EL (cell line): ENCODE measurements at places on chromosomes 3 and 15.

- no peak for DNase-seq
These were observed 77.8 kb upstream of the TAMM41 start for GRCh38 chr3:11924518-11924917.

DNA sequence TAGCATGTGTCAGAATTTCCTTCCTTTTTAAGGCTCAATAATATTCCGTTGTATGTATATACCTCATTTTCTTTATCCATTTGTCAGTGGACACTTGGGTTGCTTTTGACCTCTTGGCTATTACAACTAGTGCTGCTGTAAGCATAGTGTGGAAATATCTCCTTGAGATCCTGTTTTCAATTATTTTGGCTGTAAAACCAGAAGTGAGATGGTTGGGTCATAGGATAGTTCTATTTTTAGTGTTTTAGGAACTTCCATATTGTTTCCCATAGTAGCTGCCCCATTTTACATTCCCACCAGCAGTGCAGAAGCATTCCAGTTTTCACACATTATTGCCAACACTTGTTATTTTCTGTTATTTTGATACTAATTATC is 70.4 kb upstream of the C15orf39 start:
- DNase-seq, result no peak

- DNase-seq, result no peak
These were observed 89.5 kb downstream of the SUCNR1 start for GRCh38 chr3:151962912-151963311.

DNA sequence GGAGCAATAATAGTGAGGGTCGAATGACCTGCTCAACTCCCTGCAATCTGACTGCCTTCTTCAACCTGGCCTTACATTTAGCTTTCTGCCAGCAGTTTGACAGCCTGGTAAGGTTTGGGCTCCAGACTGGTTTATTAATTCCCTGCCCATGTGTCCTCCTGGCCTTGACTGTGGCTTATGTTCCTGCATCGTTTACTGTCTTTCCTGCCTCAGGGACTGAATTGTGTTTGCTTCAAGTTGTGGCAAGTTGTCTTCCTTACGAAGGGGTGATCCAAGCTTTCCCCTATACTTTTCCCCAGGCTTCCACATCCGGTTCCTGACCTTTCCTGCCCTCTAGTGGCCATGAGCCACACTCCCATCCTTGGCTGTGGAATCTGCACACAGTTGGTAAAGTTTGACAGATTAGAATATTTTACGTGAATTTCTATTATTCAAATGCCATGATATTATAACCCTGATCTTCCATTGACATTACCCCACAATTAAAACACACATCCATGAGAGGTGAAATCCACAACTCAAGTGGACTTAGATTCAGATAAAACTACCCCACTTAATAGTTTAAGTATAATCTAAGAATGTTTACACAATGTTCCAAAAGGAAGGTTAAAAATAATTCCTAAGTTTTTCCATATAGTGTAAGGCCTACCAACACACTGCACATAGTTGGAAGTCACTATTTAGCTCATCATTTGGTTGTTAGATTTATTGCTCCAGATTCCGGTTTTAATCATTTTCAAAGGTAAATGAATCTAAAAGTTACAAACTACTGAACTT is 95.7 kb downstream of the NEDD4 start:
- DNase-seq, result peak; percentile 74

DNA sequence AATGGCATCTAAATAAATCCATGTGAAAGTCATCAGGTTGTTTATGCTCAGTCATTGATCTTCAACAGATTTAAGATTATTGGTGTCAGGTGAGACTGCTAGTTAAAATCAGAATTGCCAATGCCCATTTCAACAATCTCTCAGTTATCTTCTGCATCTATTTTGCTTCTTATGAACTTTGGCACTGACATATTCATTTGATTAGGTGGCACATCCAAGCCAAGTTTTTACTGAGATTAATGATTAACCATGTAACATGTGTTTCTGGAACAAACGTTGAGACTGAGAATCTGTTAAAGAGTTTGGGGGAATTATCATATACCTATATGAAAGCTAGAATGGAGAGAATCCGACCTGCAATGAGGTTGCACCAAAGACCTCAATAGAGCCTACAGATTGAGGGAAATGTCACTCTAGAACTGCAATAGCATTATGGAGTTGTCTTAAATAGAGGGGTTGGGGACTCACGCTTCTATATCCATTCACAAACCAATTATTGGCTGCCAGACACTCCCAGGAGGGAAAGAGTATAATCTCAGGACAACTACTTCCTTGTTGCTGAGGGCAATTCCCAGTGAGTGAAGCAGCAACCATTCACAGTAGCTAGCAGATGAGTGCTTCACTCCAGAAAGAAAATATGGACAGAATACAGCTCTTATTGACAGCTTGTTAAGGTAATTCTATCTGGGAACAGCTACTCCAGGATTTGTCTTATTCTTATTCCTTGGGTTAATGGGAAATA is 891.3 kb downstream of the SQOR start:
- DNase-seq, result no peak

DNA sequence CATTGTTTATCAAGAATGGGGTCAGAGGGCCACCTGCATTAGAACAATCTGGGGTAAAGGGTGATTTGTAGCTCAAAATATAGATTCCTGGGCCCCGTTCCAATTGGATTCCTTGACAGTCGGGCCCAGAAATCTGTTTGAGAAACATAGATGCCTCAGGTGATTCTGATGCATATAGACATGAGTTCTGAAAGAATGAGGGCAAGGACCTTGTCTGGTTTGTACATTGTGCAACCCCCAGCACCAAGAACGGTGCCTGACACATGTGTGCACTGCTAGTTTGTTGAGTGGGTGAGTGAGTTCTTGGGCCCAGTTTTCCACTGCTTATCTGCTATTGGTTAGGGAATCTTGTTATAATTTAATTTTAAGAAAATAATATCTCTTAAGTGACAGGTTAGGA is 16.6 kb downstream of the CRYBG3 start:
- no peak for DNase-seq

- DNase-seq, result no peak
These were observed 82.4 kb upstream of the PLCL2 start for GRCh38 chr3:16802389-16802788.
